ENCODE measurements at places on chromosomes 12 and 14. TPM values are rescaled to one million over a fixed set of nuclear protein-coding genes. Genes with fewer than 3 reads are reported as not detected.

Gene PMCH
- total RNA-seq: not detected

Gene CACNA1C
- 0.07 TPM for total RNA-seq

Gene MSRB3
- 22.8 TPM for total RNA-seq

Gene SMOC1
- 17.8 TPM for total RNA-seq

Gene ACOT6
- not detected for total RNA-seq

Gene KRT6C
- total RNA-seq: not detected

Gene RPGRIP1
- 0.10 TPM for total RNA-seq

Gene JDP2
- 36.0 TPM for total RNA-seq

Gene SDS
- total RNA-seq: 2.1 TPM

Gene ARHGAP9
- 0.17 TPM for total RNA-seq

Gene CIROP
- total RNA-seq: not detected

Gene KRT72
- total RNA-seq: not detected

Gene CLEC14A
- total RNA-seq: not detected

Gene AVPR1A
- total RNA-seq: 0.07 TPM

Gene DBX2
- not detected for total RNA-seq

Gene PUS7L
- total RNA-seq: 4.4 TPM

Gene NFATC4
- 0.16 TPM for total RNA-seq

Gene ADAM21
- not detected for total RNA-seq

Gene ERP27
- total RNA-seq: not detected

Gene GPR162
- 0.38 TPM for total RNA-seq

Gene NR1H4
- 0.10 TPM for total RNA-seq

Gene FAM90A1
- 0.21 TPM for total RNA-seq

Gene HOXC12
- total RNA-seq: not detected

Gene RTL1
- 0.23 TPM for total RNA-seq

Gene CEBPE
- 0.08 TPM for total RNA-seq

Gene IL22
- total RNA-seq: not detected

Gene PPP4R4
- 0.29 TPM for total RNA-seq

Gene TSHR
- total RNA-seq: not detected

Gene C12orf54
- not detected for total RNA-seq

Gene CLECL1
- total RNA-seq: not detected

Gene PRPH
- total RNA-seq: 1.6 TPM

Gene CTSG
- not detected for total RNA-seq

Gene RNF212B
- total RNA-seq: not detected

Gene RAD9B
- total RNA-seq: 0.46 TPM

Gene SPX
- total RNA-seq: 4.0 TPM

Gene FAM181A
- not detected for total RNA-seq

Gene ASCL1
- not detected for total RNA-seq

Gene ESR2
- total RNA-seq: 0.08 TPM

Gene P2RX2
- total RNA-seq: not detected
